ENCODE measurements at places on chromosomes 2 and 18.

GRCh38 chr2:121659933-121660332, 10.7 kb upstream of the CLASP1 start:
- no peak for DNase-seq

DNA sequence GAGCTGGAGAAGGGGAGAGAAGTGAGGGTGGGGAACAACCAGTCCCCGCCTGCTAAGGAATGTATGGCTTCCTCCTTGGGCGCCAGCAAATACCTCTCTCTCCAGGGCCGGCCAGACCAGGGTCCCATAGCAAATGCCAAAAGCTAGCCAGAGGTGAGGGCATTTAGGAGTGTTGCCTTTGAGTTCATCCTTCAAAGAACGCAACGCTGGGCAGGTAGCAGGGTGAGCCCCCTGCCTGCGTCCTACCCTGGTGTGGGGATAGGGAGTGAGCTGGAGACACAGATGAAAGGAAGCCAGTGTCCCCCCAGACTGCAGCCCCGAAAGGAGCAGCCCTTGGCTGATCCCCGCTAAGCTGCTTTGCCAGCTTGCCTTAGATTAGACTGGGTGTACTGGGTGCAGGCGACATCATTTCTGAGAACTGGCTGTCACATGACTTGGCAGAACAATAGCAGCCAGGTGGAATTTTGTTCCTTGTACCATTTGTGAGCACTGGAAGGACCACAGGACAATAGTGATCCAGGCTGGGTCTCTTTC, 40.4 kb downstream of the KLHL29 start:
- DNase-seq = no peak

DNA sequence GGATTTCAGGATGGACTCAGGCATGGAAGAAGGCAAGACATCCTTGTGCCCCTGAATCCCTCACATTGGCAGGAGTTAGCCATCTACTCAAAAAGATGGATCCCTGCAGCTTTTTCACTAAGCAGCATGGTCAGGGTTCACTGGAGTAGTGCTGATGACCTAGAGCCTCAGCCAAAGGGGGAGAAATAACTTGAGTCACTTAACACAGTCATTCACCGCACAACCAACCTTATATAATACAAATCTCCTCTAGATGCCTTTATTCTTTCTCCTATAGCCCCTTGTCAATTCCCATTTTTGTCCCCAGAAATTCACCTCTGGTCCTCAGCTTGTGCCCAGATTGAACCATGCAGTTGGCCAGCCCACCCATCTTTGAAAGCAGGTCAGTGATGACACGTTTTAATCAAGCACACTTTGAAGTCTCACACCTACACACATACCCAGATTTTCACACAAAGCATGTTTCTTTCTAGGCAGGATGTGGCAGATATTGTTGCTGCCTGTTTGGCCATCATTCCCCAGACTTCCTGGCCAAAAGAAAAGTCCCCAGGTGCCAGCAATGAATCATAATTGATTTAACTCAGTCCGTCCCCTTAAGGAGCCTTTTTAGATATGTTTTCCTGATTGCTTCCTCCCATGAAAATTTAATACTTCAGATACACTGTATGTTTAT, 84.2 kb downstream of the LBH start:
- DNase-seq = no peak

- DNase-seq = no peak
Observed at GRCh38 chr2:187297801-187298200, 150.3 kb downstream of the CALCRL start.

DNA sequence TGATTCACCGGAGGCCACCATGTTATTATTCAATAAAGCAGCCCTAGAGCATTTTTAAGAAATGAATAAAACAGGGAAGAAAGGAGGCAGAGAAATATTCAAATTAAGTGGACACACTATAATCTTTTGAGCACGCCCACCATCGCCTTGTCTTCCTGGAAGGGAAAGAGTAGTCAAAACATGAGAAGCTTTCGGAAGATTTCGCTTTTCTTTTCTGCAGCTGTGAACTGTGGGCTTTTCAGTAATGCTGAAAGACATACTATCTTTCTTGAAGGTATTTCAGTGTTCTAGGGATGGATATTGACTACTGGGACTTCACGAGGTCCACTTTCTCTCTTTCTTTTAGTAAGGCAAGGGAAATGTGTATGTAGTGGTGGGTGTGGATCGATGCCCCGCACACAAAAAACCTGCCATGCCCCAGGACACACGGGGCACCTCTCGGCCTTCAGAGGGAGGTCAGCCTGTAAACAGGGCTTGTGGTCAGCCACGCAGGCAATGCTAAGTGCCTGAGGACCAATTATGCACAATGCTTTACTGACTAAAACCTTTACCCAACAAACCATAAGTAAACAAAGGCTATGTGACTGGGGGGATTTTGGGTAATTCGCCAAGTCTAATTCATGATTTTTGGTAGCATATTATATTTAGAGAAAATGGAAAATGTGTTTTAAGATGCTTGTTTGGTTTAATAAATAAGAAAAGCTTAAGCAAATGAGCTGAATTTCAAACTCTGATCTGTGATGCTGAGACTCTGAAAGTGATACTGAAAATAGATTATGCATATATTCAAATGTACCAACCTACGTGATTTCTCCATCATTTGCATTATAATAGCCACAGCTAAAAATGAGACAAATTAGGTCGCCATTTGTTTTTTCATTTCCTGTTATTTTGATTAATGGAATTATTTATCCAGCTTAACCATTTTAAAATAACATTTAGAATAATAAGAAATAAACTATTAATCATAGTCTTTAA, 130.5 kb downstream of the ZNF516 start:
- no peak for DNase-seq

DNA sequence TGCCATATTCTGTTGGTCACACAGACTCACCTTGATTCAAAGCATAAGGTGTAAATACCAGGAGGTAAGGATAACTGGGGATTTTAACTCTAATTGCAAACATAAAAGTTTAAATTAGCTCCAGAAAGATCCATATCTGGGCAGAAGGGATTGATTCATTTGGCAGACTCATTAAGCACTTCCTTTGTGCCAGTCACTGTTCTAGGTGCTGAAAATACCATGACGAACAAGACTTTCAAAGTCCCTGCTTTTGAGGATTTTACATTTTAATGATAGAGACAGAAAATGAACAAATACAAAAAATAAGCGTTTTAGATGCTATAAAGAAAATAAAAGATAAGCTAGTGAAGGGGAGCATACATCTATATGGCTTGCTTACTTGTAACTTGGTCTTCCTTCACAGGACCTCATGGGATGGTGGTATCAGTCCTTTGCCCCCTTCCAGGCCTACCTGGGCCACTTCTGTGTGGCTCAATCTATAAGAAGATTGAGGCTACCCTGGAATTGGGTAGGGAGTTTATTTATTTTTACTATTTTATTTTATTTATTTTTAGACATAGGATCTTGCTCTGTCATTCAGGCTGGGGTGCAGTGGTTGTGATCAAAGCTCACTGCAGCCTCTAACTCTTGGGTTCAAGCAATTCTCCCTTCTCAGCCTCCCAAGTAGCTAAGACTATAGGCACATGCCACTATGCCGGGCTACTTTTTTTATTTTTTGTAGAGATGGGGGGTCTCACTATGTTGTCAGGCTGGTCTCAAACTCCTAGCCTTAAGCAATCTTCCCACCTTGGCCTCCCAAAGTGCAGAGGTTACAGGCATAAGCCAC, 212.8 kb downstream of the MYCN start:
- no peak for DNase-seq

DNA sequence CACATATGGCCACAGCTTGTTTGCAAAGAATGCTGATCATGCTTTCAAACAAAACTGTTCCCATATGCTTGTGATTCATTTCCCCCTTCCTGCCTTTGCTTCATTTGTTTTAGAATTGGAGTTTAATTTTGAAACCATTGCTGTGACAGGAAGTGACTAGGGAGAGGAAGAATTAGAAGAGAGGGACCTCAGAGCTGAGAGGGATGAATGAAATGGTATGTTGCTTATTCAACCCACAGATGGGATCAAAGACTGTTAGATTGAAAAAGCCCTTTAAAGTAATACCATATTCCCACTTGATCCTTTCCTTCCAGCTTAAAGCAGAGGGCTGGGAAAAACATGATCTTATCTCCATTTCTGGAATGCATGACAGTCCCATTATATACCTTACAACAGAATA, 106.2 kb upstream of the RNF152 start:
- no peak for DNase-seq

DNA sequence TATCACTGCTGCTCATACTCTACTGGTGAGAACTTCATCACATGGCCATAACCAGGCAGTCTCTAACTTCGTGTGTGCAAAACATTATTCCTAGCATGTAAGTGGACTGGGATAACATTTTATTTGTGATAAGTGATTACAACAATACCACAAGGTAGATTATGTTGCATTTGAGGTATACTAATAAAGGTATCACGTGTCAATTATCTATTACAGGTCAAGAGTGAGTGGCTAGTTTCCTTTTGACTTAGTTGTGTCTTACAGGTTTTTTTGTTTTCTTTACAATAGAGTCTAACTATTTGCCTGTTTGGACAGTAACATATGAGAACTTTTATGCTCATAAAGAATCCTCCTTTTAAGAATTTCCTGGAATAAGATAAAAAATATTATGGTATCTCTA, 67.2 kb upstream of the DSC1 start:
- no peak for DNase-seq

GRCh38 chr18:41042866-41043265, 912.2 kb upstream of the PIK3C3 start:
- DNase-seq = no peak

GRCh38 chr2:216689397-216689796, 6.0 kb downstream of the IGFBP5 start:
- no peak for DNase-seq

All from prostate gland (tissue), 2 donors.